CD4-positive, alpha-beta T cell treated with Interleukin-17A for 4 hours (primary cell): ENCODE measurements at places on chromosomes 2 and 18.

DNA sequence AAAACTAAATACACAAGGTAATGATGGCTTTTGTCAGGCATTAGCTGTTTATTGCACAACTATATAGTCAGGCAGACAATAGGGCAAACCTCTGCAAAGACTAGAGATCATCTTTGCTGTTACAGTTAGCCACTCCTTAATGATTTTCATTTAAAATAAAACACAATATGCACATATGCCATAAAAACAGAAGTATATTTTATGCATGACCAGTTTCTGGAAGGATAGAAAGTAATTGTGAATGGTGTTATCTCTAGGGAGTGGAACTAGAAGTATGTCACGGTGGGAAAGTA is 102.0 kb downstream of the CHN1 start:
- DNase-seq, result no peak

- peak; percentile 63 for DNase-seq
Measured at GRCh38 chr2:64325852-64326577, 127.9 kb upstream of the LGALSL start.

DNA sequence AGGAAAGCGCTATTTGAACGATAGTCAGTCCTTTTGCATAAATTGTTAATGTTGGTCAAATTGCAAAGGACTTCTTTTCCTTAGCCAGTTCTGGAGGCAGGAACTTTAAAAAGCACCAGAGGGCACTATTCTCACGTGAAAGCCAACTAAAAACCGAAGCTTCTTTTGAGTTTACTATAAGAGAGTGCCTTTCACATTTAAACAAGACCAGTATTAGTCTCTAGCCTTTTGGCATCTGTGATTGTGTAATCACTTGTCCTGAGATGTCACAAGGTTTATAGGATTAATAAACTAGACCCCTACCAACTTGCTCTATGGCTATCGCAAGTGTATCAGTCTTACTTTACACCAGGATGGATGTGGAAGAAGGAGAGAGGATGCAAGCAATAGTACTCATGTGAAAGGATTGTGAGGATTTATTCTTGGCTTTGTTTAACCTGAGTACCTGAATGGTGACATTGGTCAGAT is 14.4 kb upstream of the STAT4 start:
- peak; percentile 41 for DNase-seq

GRCh38 chr2:219086196-219086595 is 25.5 kb upstream of the IHH start:
- no peak for DNase-seq

DNA sequence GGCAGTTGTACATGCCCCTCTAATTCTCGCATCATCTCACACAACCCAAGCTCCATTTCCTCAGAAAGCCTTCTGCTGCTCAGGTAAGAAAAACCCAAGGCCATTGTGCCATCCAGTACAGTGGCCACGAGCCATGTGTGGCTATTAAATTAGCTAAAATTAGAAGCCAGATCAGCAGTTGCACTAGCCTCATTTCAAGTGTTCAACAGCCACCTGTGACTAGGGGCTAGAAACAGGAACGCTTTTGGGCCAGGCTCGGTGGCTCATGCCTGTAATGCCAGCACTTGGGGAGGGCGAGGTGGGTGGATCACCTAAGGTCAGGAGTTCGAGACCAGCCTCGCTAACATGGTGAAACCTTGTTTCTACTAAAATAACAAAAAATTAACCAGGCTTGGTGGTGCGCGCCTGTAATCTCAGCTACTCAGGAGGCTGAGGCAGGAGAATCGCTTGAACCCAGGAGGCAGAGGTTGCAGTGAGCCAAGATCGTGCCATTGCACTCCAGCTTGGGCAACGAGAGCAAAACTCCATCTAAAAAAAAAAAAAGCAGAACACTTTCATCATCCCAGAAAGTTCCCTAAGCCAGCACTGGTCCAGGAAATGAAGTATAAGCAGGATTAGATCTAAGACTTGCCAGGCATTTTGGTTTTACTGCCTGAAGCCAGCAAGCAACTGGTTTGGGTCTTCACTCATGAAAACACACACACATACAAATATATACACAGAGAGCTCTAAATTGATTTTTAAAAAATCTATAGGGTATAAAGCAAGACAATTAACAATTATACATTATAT is 35.7 kb downstream of the ATP8B1 start:
- no peak for DNase-seq

- no peak for DNase-seq
Measured at GRCh38 chr2:148546270-148546669, 98.3 kb upstream of the EPC2 start.

- DNase-seq, result peak; percentile 45
Measured at GRCh38 chr2:97712693-97713295, 582 bp upstream of the ZAP70 start.

GRCh38 chr2:173427887-173428668 is 73.4 kb downstream of the CDCA7 start:
- DNase-seq, result no peak

GRCh38 chr2:99974275-99974674 is 168.1 kb downstream of the AFF3 start:
- no peak for DNase-seq

- no peak for DNase-seq
Measured at GRCh38 chr2:172995323-172996244, 80.1 kb upstream of the MAP3K20 start.

GRCh38 chr2:48126162-48126561 is 219.9 kb upstream of the FBXO11 start:
- no peak for DNase-seq

DNA sequence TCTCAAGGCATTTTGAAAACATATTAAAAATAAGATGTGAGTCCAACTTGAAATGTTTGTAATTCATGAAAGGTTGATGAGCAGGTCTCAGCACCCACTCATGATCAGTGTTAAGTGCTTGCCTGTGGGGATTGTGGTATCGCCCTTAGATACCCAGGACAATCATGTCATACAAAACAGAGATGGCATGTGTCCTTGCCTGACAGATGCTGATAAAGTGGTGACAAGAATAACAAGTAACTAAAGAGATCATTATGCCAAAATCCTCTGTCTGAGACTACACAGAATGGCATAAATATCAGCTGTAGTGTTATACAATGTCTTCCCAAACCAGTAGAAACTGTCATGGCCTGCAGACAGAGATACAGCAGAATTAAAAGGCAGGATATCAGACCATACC is 930.3 kb downstream of the SUCLG1 start:
- DNase-seq, result no peak

- DNase-seq, result no peak
Measured at GRCh38 chr2:96493072-96493471, 12.1 kb downstream of the NEURL3 start.
